ENCODE measurements at places on chromosomes 6 and 20.

DNA sequence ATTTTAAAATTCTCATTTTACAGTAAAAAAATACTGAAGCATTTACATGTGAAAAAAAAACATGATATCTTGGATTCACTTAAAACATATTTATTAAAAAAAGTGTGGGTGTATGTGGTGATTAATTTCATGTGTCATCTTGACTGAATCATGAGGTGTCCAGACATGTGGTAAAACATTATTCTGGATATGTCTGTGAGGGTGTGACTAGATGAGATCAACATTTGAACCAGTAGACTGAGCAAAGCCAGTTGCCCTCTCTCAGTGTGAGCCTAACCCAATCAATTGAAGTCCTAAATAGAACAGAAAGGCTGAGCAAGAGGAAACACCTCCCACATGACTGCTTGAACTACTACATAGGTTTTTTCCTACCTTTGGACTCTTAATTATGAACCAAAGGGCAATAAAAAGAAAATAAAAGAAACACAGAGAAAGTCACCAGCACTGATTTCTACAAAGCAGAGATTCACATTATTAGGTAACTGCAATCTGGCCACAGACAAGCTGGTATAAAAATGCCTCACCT is 90.5 kb upstream of the VGLL2 start:
- no peak for DNase-seq

DNA sequence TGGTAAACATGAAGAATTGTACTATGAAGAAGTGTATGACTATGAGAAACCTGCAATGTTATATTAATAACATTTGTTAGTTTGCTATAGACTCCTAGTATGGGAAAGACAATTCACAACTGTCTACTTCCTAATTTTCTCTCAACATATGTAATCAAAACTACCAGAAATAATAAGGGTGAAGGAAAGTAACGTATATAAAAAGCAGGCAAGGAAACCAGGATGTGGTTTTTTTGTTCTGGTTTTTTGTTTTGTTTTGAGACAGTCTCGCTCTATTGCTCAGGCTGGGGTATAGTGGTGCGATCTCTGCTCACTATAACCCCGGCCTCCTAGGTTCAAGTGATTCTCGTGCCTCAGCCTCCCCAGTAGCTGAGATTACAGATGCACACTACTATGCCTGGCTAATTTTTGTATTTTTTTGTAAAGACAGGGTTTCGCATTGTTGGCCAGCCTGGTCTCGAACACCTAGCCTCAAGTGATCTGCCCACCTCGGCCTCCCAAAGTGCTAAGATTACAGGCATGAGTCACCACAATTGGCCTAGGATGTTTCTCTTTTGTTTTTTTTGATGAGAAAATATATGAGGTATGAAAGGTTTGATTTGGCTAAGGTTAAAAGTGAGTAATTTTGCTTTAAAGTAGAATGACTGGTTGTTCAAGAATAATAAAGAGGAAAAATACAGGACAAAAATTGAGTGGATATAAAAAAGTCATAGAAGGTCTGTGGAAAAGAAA is 83.1 kb downstream of the PTCHD4 start:
- DNase-seq = no peak

GRCh38 chr6:32558426-32559057 is 28.5 kb upstream of the HLA-DRB5 start:
- DNase-seq = no peak

GRCh38 chr6:159043251-159043650 is 1.5 kb downstream of the TAGAP start:
- DNase-seq = peak; percentile 18

DNA sequence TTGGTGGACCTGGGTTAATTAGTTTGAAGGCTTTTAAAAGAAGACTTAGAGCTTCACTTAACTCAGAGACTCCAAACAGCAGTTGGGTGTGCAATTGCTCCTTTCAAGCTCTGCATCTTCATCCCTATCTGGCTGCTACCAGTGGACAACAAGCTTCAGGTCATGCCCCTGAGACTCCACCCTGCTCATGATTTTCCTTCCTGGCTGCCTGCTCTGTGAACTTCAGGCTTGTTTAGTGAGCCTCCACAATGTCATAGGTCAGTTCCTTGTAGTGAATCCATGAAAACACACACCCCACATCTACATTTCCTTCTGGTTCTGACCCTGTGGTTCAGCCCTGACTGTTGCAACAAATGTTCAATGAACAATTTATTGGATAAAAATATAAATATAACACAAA is 61.1 kb upstream of the MARCKS start:
- no peak for DNase-seq

GRCh38 chr6:37987559-37987958 is 168.0 kb downstream of the ZFAND3 start:
- DNase-seq = no peak

- DNase-seq = no peak
These were observed 56.4 kb upstream of the TPD52L1 start for GRCh38 chr6:125097186-125097585.

DNA sequence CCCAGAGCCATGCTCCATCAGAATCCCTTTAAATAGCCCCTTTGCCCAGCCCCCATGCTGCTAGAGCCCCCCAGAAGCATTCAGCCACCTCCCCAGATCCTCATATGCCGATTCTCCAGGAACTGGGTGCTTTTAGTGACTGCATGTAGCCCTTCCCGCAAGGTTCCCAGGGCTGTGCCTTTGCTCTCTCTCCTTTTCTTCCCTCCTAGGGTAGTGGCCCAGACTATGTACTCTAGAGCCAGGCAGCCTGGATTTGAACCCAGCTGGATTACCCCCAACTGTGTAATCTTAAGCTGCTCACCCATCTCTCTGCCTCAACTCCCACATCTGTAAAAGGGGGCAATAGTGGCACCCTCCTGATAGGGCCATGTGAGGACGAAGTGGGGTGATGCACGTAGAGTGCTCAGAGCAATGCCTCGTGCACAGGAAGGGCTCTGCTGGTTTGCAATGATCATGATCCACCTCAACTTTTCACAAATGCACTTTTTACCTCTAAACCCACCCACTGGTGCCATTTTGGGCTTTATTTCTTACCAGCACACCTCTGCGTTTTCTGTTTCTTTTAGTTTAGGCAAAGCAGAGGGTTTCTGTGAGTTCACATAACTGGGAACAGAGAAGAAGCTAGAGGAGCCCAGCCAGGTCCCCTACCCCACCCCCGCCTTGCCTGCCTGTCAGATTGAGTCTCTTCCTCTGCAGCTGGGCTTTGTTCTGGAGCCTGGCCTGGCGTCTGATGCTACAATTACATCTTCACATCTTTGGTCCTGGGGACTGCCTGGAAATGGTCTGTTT is 396.5 kb downstream of the RNGTT start:
- DNase-seq = no peak

GRCh38 chr6:158869826-158870648 is 50.9 kb upstream of the EZR start:
- DNase-seq = peak; percentile 78

DNA sequence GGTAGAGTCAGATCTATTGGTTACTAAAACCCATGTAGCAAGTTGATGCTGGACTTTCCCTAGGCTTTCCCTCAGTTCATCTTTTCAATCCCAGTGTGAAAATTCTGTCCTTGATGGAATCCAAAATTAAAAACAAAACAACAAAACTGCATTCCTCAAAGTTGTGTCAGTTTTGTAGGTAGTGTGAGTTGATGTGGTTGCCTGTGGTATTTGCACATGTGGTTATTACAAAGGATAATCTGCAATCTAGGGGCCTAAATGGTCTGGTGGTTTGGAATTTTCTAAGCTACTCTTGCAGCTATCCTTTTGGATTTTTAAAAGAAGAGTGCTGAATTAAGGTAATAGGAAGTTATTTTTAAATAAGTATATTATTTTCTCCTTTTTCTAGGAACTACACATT is 132.2 kb upstream of the SCGN start:
- no peak for DNase-seq

DNA sequence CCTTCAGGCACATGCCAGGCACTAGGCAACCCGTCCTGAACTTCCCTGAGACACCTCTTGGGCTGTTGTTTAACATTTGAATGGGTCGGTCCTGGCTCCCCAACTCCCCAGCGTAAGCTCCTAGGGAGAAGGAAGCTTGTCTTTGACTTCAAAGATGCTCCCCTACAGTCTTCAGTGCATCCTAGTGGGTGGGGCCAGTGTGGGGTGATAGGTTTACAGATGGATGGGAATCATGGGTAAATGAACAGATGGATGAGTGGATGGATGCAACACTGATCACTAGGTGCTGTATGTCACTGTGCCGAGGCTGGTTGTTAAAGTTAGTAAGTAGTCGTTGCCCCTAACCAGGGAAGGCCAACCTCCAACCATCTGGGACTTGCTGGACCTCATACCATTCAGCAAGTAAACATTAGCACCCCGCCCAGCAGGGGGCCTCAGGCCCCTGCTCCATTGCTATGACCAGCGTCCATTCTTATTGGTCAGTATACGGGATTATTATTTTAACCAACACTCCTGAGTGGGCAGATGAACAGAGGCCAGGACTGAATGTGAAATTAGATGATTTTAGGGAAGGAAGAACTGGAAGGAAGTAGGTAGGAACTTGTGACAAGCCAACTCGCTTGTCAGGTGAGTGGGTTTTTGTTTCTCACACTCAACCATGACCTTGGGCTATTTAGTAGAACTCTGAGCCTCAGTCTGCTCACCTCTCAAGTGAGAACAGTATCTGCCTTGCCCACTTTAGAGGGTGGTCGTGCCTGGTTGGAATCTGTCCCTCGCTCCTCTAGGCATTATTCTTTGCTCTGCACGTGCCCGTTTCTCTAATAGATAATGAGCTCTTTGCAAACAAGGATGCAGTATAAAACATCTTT is 82.9 kb upstream of the FOXP4 start:
- DNase-seq = no peak

DNA sequence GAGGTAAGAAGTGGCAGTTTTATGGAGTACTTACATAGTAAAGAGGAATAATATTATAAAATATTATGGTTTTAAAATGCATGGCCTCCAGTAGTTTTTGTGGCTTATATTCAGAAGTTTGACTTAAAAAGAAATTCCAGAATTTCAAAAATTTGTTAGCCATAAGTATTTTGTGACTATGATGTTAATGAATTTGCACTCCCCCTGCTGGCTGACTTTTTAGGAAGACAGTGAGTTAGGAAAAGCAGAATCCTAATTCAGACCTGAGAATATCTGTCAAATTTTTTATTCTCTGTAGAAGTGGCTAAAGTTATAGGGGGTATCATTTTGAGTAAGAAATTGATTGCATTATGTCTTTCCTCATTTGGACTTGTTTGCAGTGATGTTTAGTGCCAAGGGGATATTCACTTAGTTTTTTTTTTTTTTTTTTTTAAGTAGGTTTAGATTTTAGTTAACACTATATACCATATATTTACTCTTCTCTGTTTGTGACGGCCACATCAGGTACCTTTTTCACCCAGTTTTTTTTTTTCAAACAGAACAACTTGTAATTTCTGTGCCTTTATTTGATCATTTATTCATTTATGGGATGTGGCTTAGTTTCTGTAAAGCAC is 40.8 kb downstream of the ZFAND3 start:
- DNase-seq = peak; percentile 73

DNA sequence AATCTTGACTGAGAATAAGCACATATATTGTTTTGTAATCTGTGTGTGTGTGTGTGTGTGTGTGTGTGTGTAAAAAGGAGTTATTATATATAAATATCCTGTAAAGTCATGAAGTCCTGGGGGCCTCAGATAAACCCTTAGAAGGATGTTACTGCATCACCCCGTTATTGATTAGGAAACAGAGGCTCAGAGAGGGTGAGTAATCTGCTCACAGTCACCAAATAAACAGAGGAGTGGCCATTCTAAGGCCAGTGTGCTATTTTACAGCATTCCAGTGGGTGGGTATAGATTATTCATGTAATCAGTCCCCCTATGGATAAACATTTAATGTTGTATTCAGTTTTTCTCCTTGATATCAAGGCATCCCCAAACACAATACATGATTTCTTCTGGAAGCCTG is 87.1 kb downstream of the CDC5L start:
- no peak for DNase-seq

DNA sequence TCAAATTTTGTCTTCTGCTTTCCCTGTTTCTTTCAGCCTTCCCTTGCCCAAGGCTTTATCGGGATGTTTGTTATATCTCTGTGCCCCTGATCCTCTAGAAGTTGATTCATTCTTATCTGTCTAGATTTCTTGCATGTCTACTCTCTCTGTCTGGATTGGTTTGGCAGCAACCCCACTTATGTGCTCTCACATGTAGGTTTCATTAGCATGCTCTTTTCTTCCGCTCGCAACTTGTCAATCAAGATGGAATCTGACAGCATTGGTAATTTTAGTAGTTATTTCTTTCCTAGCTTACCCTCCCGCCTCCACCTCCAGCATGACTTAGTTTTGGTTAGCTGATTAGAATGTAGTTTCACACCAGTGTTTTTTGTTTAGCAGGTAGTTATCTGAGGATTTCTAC is 39.3 kb downstream of the LRRC1 start:
- no peak for DNase-seq

DNA sequence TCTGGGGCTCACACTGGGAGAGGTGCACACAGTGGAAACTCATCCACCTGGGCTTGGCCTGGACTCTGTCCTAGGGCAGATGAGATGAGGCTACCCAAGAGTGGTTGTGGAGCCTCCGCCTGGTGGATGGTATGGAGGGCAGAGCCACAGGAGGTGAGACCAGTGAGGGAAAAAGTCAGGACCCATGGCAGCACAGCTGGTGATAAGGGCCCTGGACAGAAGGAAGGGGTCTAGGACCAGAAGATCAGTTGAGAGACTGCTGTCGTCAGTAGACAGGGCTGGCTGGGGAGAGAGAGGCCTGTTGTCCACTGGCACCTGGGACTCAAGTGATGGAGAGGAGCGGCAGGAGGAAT is 29.8 kb downstream of the PLCG1 start:
- DNase-seq = no peak

DNA sequence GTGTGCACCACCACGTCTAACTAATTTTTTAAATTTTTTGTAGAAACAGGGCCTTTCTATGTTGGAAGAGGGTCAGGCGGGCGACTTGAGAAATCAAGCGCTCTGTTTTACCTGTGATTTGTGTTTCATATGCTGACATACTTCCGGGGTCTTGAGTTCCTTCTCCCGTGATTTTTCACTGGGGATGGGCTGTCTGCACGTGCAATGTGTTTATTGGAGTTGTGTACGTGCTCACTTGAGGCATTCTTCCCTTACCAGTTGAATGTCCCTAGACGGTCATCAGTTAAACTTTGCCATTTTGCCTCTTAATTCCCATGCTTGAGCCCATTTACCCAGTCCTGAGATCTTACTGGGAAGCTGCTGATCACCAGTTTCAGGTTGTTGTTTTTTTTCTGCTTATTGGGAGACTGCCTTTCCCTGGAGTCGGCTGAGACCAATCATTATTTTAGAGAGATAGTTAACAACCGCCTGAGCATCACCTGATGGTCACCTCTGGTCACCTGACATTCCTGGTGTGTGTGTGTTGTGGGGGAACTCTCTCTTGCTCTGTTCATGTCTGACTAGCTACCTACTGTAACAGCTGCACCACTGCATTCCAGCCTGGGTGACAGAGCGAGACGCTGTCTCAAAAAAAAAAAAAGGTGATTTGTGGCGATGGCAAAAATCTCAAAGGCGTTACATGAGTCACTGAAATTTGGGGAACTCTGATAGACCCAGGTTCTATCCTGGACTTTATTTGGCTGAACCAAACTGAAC is 34.8 kb upstream of the NCOA3 start:
- DNase-seq = no peak

DNA sequence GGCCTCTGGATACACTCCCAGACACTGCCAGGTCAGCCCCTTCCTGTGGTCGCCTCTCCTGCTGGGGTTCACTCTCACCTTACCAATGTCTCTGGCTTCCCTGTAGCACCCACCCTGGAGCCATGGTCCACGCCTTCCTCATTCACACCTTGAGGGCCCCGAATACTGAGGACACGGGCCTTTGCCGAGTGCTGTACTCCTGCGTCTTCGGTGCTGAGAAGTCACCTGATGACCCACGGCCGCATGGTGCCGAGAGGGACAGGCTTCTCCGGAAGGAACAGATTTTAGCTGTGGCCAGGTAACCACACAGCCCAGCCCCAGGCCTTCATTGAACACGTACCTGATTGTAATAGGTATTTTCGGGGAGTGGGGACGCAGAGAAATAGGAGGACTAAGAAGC is 1.6 kb downstream of the AP5S1 start:
- DNase-seq = no peak

Measured in hematopoietic multipotent progenitor cell treated with erythropoietin and hydrocortisone succinate and interleukin-3 and kit ligand, for 17 days (in vitro differentiated cells).